Eye (tissue), 1 donor: ENCODE measurements at places on chromosomes 3 and 15.

DNA sequence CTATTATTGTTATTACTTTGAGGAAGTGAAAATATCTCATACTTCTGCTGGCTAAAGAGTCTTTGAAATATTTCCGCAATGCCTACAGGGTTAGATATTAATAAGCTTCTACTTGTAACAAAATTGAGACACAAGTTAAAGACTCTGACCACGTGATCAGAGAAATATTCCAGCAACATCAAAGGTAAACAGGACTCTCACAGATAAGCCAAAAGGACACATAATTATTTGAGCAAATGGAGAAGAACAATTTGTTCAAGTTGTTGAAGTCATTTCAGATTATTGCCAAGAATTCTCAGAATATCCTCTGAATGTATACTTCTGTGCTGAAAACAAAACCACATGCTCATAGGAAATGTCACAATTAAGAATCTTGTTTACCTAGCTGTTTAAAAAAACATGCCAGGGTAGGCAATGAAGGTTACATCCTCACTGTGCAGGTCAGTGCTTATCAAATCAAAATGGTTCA, 225.8 kb upstream of the ALCAM start:
- DNase-seq: peak; percentile 2

DNA sequence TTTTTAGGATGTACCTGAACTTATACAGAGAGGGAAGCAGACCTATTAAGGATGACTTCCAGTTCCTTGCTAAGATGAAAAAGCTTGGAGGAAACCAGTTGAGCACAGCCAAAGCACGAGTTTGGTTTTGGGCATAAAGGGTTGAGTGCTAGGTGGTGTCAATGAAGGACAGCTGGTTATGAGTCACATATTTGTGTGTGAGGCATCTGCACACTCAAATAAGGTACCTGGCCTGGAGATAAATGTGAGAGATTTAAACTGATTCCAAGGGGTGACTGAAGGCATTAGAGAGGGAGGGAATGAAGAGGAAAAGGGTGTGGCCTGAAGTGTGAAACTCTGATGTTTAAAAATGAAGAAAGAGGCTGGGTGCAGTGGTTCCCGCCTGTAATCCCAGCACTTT, 486.7 kb downstream of the DIPK2A start:
- DNase-seq: no peak

GRCh38 chr15:41493902-41494189, 172 bp downstream of the ITPKA start:
- DNase-seq: no peak

GRCh38 chr3:141091426-141091825, 40.3 kb downstream of the SPSB4 start:
- DNase-seq: peak; percentile 48

- DNase-seq: peak; percentile 83
Measured at GRCh38 chr15:81049835-81050234, 49.1 kb downstream of the TLNRD1 start.

GRCh38 chr3:172622916-172623700, 87.8 kb downstream of the NCEH1 start:
- peak; percentile 45 for DNase-seq

- no peak for DNase-seq
Measured at GRCh38 chr3:14616606-14617507, 34.7 kb upstream of the CCDC174 start.

DNA sequence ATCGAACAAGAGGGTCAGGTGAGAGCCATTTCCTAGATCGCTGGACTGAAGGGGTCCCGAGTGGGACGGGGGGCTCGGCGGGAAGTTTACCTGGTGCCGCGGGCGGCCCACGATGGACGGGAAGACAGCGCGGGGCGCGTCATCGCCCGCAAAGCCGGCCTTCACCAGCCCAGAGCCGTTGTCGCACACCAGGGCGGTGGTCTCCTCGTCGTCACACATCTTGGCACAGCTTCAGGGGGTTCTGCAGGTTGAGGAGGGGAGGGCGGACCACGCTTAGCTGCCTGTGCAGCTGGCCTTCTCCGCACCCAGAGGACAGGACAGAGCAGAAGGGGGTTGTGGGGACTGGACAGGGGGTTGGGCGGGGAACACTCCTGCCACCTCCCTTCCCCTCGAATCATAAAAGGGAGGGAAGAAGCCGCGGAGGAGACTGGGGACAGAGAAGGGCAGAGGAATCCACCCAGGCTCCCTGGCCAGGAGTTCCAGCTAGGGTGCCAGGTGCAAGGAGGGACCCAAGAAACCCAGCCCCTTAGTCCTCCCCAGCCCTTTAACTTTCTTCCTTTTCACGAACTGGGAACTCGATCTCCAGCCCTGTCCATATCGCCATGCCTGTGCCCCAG, 651 bp downstream of the ACTC1 start:
- DNase-seq: no peak

DNA sequence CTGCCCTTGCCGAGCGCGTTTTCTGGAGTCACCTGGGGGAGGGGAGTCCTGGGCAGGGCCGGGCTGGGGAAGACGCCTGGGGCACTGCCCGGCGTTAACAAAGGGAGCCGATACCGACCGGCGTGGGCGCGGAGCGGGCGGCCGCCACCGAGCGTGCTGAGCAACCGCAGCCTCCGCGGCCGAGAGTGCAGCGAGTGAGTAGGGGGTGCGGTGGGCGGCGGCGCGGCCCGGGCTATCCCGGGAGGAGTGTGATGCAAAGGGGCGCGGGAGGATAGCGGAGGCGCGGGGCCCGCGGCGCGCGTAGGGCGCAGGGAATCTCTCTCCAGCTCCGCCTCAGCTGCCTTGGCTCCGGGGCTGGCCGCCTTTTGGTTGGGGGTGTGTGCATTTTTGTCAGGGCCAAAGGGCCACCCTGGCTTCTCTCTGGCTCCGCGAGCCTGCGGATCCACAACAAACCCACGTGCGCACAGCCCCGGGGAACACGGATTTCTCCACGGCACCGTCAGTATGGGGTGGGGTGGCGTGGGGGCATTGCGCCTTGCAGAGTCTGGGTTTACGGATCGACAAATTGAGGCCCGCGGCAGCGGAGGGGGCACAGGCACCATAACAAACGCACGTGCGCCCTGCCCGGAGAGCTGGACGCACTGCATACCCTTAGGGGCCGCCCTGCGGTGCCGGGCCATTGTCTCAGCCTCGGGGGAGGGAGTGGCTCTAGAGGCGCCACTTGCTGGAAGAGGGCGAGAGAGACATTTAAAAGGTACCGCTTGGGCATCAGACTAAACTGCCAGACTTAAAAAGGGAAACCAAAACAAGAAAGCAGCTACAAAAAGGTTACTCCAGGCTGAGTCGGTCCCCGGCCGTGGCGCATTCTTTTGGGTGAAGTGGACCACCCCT, 560 bp downstream of the ST6GAL1 start:
- DNase-seq: peak; percentile 85

- no peak for DNase-seq
Measured at GRCh38 chr3:184590795-184591194, 29.2 kb downstream of the EPHB3 start.

DNA sequence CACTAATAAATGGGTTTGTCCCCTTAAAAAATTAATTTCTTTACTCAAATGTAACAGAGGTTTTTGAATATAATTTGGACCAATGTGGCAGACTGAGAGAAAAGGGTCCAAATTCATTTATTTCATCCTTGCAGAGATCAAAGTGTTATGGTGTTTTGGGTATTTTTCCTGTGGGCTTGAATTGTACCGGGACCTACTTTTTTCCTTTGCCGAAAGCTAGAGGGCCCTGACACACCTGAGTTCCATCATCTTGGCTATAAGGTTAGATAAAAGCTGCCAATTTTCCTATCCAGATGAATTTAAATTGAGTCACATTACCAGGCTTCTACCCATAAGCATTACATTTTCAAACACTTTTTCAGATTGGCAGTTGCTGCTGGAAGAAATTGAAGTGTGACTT, 908 bp downstream of the CCNB2 start:
- no peak for DNase-seq

DNA sequence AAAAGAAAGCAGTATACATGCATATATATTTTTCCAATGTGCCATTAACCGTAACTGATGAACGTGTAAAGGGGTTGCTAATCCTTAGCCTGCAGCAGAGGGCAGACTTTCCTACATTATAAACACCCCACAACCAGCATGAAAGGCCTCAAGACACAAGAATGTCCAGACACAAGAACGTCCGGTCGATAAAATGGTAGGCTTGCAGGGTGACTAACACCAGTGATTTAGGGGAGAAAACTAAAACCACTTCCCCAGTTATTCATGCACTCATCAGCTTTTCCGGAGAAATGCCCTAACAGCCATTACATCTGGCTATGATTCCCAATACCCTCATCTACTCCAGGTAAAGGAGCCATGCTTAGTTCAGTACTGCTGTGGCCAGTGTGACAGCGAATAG, 57.4 kb downstream of the LRTM1 start:
- DNase-seq: peak; percentile 75
